Mesendoderm (in vitro differentiated cells): ENCODE measurements at places on chromosomes 12 and 14.
A peak's percentile ranks its signal among the peaks of the same experiment; 100 is the strongest.

- DNase-seq: peak; percentile 89
These were observed 92.8 kb downstream of the SLC15A5 start for GRCh38 chr12:16184681-16185080.

DNA sequence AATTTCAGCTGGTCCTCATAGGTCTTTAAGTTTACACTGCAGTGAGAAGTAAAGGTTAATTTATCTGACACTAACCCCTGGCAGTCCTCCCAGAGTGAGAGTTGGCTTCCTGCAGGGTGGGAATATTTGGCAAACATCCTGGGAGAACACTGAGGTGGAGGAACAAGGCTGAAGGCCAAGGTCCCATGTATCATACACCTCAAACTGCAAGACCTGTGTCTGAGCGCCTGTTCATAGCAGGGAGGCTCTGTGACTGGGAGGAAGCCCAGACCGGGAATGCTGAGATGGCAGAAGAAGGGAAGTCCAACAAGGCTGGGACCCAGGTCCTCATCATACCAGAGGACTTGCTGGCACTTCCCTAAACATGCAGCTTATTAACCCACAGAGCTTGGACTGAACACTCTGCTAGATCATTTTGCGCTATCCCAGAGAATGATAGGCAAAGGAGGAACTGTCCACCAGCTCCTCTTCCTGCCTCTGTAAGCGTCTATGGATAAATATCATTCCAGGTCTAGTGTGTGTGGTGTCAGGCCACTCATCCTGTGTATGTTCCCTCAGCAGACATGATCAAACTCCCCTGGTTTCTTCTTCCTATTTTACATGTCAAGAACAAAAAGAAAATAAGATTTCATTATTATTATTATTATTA is 199.6 kb upstream of the CNOT2 start:
- DNase-seq: no peak

- DNase-seq: no peak
These were observed 48.3 kb upstream of the CCDC63 start for GRCh38 chr12:110798461-110798860.

- DNase-seq: peak; percentile 94
These were observed 15.3 kb downstream of the TNFRSF1A start for GRCh38 chr12:6326316-6327228.

DNA sequence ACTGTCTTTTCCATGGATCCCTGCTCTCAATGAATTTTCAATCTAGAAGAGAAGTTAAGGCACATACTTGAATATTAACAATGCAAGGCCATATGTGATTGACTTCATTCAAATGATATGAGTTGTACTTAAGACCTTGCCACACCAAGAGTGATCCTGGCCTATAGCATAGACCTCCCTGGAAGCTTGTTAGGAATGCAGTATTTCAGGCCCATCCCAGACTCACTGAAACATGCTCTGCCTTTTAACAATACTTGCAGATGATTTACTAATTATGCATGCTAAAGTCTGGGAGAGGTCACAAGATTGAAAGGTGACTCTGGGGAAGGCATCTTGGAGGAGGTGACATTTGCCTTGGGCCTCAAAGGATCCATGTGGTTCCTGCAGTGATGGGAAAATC is 43.2 kb downstream of the RFX4 start:
- DNase-seq: peak; percentile 38

- no peak for DNase-seq
These were observed 8.5 kb downstream of the FKBP3 start for GRCh38 chr14:45125754-45126153.

GRCh38 chr14:100782516-100783320 is 43.2 kb upstream of the MEG3 start:
- DNase-seq: no peak
